Breast epithelium (tissue), 4 donors: ENCODE measurements at places on chromosomes 13 and 19. TPM values are rescaled to one million over a fixed set of nuclear protein-coding genes. Genes with fewer than 3 reads are reported as not detected.

GRCh38 chr19:14061751-14062557 lies at the start of gene PALM3:
Gene PALM3 (minus strand): TSS chr19:14062076. CDS start chr19:14061980, 96 bp downstream.
- peak; percentile 70 for DNase-seq
- no peaks in the 10 kb centered on the region for H3K27me3 ChIP-seq
- peak within 1 kb of the TSS; percentile 29 for H3K27ac ChIP-seq
- H3K4me3 ChIP-seq, result peak within 1 kb of the TSS; percentile 51
- H3K4me1 ChIP-seq, result peaks cover 6% of the 10 kb centered on the region
- H3K36me3 ChIP-seq, result no peaks in the 10 kb centered on the region

DNA sequence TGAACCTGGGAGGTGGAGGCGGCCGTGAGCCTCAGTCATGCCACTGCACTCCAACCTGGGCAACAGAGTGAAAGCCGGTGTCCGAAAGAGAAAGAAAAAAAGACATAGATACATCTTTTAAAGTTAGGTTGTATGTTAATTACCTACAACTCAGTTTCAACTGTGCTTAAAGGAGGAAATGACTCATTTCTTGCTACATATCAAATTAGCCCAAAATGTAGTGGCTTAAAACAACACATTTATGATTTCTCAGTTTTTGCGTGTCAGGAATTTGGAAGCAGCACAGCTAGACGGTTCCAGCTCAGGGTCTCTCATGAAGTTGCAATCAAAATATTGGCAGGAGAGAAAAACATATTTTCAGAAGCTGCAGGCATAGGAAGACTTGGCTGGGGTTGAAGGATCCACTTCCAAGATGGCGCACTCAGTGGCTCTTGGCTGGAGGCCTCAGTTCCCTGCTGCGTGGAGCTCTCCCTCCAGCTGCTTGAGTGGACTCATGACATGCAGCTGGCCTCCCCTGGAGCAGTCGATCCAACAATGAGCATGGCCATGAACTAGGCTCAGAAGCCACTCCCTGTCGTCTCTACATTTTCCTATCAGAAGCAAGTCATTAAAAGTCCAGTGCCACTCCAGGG lies 7.1 kb downstream of the LDLR start:
- H3K27me3 ChIP-seq, result no peaks in the 10 kb centered on the region
- H3K27ac ChIP-seq, result peak overlapping the region; percentile 99
- no peak for DNase-seq
- no peaks in the 10 kb centered on the region for H3K4me1 ChIP-seq
- no peak overlapping the region for H3K4me3 ChIP-seq
- H3K36me3 ChIP-seq, result no peaks in the 10 kb centered on the region

- no peak for DNase-seq
- H3K27ac ChIP-seq, result no peak overlapping the region
- H3K4me1 ChIP-seq, result no peaks in the 10 kb centered on the region
- H3K36me3 ChIP-seq, result no peaks in the 10 kb centered on the region
Observed at GRCh38 chr13:19117913-19118739, 63.5 kb downstream of the TUBA3C start.

DNA sequence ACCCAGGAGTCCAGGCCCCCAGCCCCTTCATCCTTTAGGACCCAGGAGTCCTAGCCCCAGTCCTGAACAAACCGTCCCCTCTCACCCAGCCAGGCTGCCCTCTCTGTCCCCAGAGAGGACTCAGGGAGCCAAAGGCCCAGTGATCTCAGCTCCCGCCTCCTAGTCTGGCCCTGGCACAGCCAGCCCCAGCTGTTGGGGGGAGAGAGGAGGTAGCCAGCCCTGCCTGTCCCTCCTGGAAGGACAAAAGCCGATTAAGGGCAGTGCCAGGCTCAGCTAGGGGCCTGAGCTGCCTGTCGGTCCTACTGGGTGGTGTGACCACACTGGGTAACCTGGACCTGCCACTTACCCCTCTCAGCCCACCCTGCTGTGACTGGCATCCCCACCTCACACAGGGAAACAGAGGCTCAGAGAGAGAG lies 14.5 kb downstream of the LIPE start:
- no peaks in the 10 kb centered on the region for H3K27me3 ChIP-seq
- H3K27ac ChIP-seq, result no peak overlapping the region
- H3K4me3 ChIP-seq, result no peak overlapping the region
- DNase-seq, result no peak
- no peaks in the 10 kb centered on the region for H3K36me3 ChIP-seq

GRCh38 chr13:76790526-76790925 lies 95.7 kb downstream of the KCTD12 start:
- no peak for DNase-seq
- H3K4me1 ChIP-seq, result no peaks in the 10 kb centered on the region
- H3K27ac ChIP-seq, result peak overlapping the region; percentile 22
- no peaks in the 10 kb centered on the region for H3K27me3 ChIP-seq

DNA sequence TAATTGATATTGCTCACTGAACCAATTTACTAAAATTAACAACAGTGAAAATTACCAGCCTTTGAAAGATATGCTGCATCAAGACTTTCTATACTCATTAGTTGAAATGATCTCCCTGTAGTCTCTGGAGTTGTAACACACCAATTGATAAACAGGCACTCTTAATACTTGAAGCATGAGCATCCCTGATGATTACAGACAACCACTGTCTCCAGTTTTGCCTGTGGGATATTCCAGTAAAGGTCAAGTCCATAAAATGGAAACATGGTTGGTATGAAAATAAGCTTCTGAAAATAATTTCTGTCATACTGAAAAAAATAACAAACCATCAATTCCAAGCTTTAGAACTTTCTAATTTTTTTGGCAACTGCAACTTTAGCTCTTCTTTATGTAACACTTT lies 405.8 kb downstream of the SPRY2 start:
- peak overlapping the region; percentile 87 for H3K27ac ChIP-seq
- no peaks in the 10 kb centered on the region for H3K27me3 ChIP-seq
- no peak overlapping the region for H3K4me3 ChIP-seq
- no peaks in the 10 kb centered on the region for H3K4me1 ChIP-seq

The ZNF284 gene
- total RNA-seq, result 1.1 TPM

DNA sequence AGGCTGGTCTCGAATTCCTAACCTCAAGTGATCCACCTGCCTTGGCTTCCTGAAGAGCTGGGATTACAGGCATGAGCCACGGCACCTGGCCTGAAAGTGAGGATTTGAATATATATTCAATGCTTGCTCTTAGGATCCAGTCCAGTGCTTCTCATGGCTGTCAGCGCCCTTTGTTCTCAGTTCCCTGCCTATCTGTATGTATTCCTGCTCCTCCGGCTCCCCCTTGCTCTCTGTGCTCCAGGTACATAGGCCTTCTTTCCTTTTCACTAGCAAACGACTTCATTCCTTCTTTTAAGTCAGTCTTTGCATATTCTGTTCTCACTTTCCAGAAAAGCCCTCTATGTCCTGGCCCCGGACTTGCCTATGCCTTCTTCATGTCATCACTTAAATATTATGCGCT lies 232.8 kb downstream of the DACH1 start:
- H3K4me3 ChIP-seq, result no peak overlapping the region
- H3K27ac ChIP-seq, result no peak overlapping the region
- H3K36me3 ChIP-seq, result no peaks in the 10 kb centered on the region
- no peaks in the 10 kb centered on the region for H3K27me3 ChIP-seq

GRCh38 chr19:3509566-3509989 lies 3.5 kb downstream of the FZR1 start:
- no peak overlapping the region for H3K27ac ChIP-seq
- no peaks in the 10 kb centered on the region for H3K4me1 ChIP-seq
- H3K27me3 ChIP-seq, result no peaks in the 10 kb centered on the region
- no peaks in the 10 kb centered on the region for H3K36me3 ChIP-seq
- no peak for DNase-seq
- no peak overlapping the region for H3K4me3 ChIP-seq

DNA sequence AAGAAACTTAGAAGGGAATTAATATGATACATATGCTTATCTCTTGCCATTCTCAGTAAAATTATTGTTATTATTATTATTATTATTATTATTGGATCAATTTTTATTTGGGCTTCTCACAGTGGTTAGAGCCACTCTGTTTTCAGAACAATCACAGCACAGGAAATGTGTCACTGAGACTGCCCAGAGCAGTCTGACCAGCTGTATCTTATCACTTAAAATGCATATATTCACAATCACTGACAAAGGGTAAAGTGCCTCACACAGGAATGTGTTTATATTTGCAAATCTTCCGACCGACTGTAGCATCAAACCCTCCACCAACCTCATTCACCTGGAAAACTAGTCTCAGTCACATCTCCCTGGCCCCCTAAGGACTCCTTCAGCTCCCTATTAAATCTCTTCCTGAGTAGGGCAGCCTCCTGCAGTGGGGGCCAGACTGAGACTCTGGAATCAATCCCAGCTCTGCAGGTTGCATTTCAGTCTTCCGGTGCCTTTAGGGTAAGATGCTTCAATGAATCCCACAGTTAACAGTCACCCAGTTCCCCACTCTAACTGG lies 738.3 kb upstream of the SLITRK5 start:
- no peaks in the 10 kb centered on the region for H3K4me1 ChIP-seq
- H3K27me3 ChIP-seq, result no peaks in the 10 kb centered on the region

The RFPL4AL1 gene
- not detected for total RNA-seq

- no peaks in the 10 kb centered on the region for H3K36me3 ChIP-seq
- H3K4me3 ChIP-seq, result no peak overlapping the region
- peak; percentile 88 for DNase-seq
- H3K27ac ChIP-seq, result peak overlapping the region; percentile 92
- H3K27me3 ChIP-seq, result no peaks in the 10 kb centered on the region
- peaks cover 5% of the 10 kb centered on the region for H3K4me1 ChIP-seq
Observed at GRCh38 chr19:2627319-2627829, 75.1 kb downstream of the GNG7 start.

- no peak overlapping the region for H3K27ac ChIP-seq
- H3K4me3 ChIP-seq, result no peak overlapping the region
- H3K36me3 ChIP-seq, result no peaks in the 10 kb centered on the region
- H3K4me1 ChIP-seq, result no peaks in the 10 kb centered on the region
- DNase-seq, result no peak
Observed at GRCh38 chr19:48341515-48342413, 16.4 kb downstream of the EMP3 start.

The PTH2 gene
- not detected for total RNA-seq

GRCh38 chr19:55437410-55437809 lies 5.7 kb downstream of the SHISA7 start:
- H3K27ac ChIP-seq, result no peak overlapping the region
- peak; percentile 68 for DNase-seq
- H3K4me3 ChIP-seq, result no peak overlapping the region
- H3K4me1 ChIP-seq, result no peaks in the 10 kb centered on the region
- H3K27me3 ChIP-seq, result peaks cover 81% of the 10 kb centered on the region

DNA sequence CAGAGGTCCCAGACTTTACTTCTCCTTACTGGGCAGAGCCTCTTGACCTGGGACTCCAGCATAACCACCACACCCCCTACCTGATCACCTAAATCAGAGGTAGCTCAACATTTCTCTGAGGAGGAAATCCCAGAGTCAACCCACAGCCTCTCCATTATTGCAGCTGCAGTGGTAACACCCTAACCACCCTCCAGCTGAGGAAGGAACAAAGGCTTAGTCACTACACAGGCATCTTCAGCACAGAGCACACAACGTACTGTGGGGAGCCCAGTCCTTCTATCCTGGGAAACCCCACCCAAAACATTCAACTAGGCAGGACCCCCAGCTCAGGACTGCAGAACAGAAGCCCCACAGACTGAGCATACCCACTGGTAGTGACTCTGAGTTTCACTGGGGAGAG lies 824.7 kb upstream of the SLITRK5 start:
- no peak overlapping the region for H3K27ac ChIP-seq
- no peaks in the 10 kb centered on the region for H3K36me3 ChIP-seq
- no peak overlapping the region for H3K4me3 ChIP-seq
- DNase-seq, result no peak
- H3K4me1 ChIP-seq, result no peaks in the 10 kb centered on the region

DNA sequence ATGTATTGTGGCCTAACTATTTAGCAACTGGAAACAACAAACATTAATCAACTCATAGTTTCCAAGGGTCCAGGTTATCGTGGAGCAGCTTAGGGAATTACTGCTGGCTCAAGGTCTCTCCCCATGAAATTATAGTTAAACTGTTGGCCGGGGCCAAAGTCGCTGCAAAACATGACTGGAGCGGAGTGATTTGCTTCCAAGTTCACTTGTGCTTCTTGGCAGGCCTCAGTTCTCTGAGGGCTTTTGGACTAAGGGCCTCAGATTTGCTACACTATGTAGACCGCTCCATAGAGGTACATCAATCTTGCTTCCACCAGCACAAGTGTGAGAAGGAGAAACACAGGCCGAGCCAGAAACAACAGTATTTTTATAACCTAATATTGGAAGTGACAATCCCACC lies 9.4 kb upstream of the KBTBD7 start:
- no peak overlapping the region for H3K4me3 ChIP-seq
- no peak overlapping the region for H3K27ac ChIP-seq
- no peaks in the 10 kb centered on the region for H3K4me1 ChIP-seq
- H3K36me3 ChIP-seq, result no peaks in the 10 kb centered on the region
- no peaks in the 10 kb centered on the region for H3K27me3 ChIP-seq

GRCh38 chr13:35473206-35473775 lies 3.2 kb downstream of the MAB21L1 start:
- H3K4me1 ChIP-seq, result no peaks in the 10 kb centered on the region
- H3K27me3 ChIP-seq, result peaks cover 7% of the 10 kb centered on the region
- peak overlapping the region; percentile 83 for H3K27ac ChIP-seq

The ZNF700 gene
- 22.3 TPM for total RNA-seq

DNA sequence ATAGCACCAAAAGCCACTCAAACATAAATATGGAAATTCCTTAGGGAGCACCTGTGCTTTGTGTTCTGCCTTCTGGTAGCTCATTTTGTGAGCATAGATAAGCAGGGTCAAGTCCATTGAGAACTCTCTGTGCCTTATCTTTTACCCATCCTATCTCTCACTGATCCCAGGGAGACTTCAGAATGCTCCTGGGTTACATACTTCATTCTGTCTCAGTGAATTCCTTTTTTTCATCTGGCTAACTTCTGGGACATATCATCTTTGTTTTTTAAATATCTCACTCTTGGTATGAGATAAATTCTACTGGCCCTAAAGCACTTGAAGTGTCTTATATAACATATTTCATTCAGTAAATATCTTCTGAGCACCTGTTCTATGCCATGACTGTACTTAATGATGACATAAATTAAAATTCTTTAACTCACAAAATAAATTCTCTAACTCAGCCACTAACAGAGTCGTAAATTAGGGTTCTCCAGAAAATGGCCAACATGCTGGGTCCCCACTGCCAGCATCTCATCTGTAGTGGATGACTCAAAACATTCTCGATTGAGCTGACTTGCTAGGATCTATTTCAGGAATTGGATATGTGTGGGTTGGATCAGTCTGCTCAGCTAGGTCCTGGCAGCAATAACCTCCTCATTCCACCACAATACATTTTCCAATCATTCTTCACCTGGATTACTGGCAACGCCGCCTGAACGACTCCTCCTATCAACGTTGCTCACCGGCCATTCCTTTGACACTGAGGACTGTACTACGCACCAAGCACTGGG lies 170.2 kb downstream of the FOXO1 start:
- H3K27ac ChIP-seq, result no peak overlapping the region
- H3K27me3 ChIP-seq, result no peaks in the 10 kb centered on the region
- no peak for DNase-seq
- no peak overlapping the region for H3K4me3 ChIP-seq

DNA sequence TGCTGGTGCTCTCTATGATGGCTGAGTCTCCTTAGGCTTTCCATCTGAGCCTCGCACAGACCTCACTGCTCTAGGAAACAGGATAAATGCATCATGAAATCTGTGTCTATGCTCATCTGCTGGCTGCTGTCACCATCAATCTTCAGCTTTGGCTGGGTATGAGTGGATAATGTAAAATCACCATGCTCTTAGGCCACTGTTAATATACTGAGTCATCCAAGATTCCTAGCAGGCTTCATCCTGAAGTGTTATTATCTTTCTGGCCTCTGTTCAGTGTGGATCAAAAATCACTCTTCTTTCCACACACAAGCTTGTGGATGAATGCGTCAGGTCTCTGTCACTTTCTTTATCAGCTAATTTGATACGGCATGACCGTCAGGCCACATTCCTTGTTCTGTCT lies 317.4 kb downstream of the NALCN start:
- H3K27ac ChIP-seq, result no peak overlapping the region
- no peaks in the 10 kb centered on the region for H3K36me3 ChIP-seq
- DNase-seq, result no peak
- H3K27me3 ChIP-seq, result no peaks in the 10 kb centered on the region
- no peak overlapping the region for H3K4me3 ChIP-seq
